ENCODE measurements at places on chromosomes 4 and X.
A peak's percentile ranks its signal among the peaks of the same experiment; 100 is the strongest.

GRCh38 chrX:45824471-45824870 lies 623.8 kb upstream of the DIPK2B start:
- DNase-seq = peak; percentile 1

- no peak for DNase-seq
These were observed 18.1 kb downstream of the OFD1 start for GRCh38 chrX:13752646-13753045.

DNA sequence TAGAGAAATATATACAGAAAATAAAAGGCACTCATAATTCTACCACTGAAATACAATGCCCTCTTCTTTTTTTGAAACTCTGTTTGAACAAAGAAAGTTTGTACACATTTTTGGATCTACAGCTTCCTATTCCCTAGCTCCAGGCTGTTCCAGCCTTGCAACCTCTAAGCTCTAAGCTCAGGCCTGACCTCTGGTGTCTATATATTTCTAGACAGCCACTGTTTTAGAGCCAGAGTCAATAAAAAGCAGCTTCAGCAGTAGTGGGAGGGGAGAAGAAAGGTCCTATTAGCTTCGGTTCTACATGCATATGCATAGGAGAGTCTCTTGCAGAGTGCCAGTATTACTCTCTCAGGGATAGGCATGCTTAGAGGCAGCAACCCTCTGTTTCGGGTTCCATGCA lies 39.7 kb downstream of the CLDN2 start:
- no peak for DNase-seq

DNA sequence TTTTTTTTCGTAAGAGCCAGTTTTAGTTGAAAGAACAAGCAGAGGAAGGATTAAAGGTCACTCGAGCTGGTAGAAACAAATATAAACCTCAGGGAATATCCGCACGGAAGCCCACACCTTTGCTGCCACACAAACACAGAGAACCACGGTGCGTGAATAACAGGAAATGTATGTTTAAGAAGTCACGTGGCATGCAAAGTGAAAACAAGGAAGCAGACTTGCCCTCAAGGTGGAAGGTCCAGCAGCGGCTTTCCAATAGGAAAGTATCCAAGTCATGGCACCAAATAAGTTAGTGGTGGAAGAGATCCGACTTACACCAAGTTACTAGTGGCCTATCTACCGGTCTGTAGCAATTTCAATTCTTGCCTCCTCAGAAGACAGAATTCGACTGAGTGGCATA lies 215.5 kb downstream of the HHIP start:
- peak; percentile 1 for DNase-seq

DNA sequence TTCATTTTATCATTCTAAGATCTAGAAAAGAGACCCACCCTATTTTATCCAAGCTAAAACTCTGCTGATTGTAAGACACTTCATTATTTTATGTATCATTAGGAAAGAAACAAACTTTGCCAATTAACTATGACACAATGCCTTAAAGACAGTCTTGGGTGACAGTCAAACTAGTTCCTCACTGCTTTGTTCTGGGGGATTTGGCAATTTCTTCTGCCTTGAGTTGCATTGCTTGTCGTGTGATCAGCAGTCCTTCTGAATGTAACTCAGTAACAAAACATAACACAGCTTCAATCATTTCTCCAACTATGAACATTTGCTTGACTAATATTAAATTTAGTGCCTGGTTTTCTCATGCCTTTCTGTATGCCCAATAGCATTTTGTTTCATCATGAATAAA lies 577.9 kb upstream of the DIPK2B start:
- no peak for DNase-seq

GRCh38 chr4:156188596-156188995 lies 234.9 kb upstream of the CTSO start:
- no peak for DNase-seq

DNA sequence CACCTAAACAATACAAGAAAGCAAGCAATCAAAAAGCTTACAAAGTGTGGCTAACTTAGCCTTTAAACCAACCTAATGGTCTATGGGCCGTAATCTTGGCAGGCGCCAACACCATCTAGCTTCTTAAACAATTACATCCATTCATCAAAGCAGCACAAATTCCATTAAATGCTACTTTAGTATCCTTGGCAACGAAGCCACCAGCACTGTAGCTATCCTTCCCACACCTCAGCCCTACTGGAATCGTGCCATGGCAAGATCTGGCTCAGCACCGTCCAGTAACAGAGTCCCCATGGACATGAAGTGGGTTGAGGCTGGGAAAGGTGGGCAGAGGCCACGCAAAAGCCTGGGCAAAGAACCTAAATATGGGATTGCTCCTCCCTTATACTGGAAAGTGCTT lies 91.6 kb upstream of the MAP3K15 start:
- no peak for DNase-seq

- DNase-seq = no peak
These were observed 35.9 kb downstream of the MOB1B start for GRCh38 chr4:70938086-70938485.

- DNase-seq = no peak
These were observed 99.5 kb upstream of the USP38 start for GRCh38 chr4:143085224-143085623.

GRCh38 chrX:124211312-124211942 lies 121.0 kb upstream of the TEX13D start:
- peak; percentile 47 for DNase-seq

DNA sequence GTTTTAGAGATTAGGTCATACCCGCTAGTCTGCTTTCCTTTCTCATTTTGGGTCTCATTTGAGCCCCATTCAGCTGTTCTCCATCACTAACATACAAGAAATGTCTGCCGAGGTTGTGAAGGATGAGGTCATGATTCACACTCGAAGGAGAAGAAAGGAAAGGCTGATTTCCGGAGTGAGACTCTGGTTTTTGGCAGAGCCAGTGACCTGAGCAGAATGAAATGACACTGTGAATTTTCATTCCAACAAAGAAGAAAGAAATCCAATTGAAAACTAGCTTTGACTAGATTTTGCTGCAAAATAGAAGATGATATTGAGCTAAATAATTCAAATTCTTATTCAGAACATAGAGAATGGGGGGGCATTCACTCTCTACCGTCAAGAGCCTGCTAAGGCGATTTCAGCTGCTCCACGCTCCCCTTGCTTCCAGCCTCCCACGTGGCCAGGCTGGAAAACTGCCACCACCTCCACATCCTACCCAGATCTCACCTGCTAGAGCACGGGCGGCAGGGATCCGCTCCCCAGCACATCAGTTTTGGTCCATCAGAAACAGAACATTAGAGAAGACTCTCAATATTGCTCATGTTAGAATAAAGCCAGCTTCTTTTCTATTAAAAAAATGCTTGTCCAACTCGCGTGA lies 39.0 kb downstream of the F11 start:
- DNase-seq = no peak

DNA sequence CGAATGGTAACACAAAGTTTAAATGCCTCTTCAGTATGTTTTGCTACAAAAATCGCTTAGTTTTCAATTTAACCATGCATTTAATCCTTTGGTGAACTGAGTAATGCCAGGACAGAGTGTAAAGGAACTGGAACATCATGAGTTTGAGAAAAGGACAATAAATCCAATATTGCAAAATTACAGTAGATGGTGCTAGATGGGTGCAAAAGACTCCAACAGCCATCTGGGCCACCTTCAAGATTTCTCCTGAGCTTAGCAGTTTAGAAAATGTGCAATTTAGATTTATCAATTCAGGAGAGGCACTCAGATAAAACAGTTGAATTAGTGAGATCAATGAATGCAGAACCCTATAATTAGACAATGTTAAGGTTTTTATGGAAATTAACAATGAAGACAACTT lies 33.2 kb upstream of the MID1IP1 start:
- no peak for DNase-seq

DNA sequence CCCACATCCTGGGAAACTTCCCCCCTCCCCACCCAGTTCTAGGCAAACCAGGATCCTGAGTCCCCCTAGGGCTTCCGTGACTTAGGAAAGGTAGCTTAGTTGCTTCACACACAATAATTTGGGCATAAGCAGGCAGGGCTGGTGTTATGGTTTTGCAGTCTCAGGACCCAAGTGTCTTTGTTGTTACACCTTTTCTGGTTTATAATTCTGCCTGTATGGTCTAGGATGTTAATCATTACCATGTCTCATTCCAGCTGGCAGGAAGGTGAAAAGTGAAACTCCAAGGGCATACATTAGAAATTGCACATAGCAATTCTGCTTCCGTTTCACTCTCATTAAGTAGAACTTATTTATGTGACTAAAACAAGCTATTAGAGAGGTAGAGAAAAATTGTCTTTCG lies 16.8 kb downstream of the UGT8 start:
- no peak for DNase-seq

GRCh38 chr4:99708551-99708950 lies 50.9 kb upstream of the C4orf54 start:
- DNase-seq = no peak

GRCh38 chr4:112183252-112183651 lies 38.0 kb downstream of the FAM241A start:
- no peak for DNase-seq

- DNase-seq = no peak
These were observed 162.0 kb downstream of the ATP10D start for GRCh38 chr4:47647029-47647428.

- peak; percentile 10 for DNase-seq
These were observed 78.5 kb downstream of the PRDM5 start for GRCh38 chr4:120843849-120844527.

- no peak for DNase-seq
These were observed 465.8 kb downstream of the NAF1 start for GRCh38 chr4:162700815-162701361.

GRCh38 chr4:70183168-70183939 lies 12.2 kb upstream of the ODAM start:
- no peak for DNase-seq

DNA sequence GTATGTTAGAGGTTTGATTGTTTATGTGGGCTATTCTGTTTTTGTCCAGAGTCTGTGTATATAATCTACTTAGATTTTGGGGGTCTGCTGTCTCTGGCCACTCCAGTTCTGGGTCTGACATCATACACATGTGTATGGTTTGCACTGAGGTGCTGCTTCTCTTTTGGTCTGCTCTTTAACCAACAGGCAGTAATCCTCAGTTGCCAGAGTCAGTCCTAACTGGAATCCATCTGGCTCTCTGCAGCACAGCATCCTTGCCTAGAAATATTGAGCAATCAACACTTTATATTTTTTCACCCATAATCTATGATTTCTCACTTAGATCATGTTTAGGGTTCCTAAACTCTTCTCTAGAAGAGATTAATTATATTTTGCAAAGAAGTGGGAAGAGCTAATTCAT lies 98.3 kb upstream of the SFRP2 start:
- no peak for DNase-seq

Data from NCI-H2029 (cell line).